ENCODE measurements at places on chromosomes 1 and 21. TPM values are rescaled to one million over a fixed set of nuclear protein-coding genes. Genes with fewer than 3 reads are reported as not detected.

AMPD1 gene
- total RNA-seq = not detected

RAB4A gene
- total RNA-seq = 22.2 TPM

LYST gene
- 257 TPM for total RNA-seq

SLC44A5 gene
- total RNA-seq = not detected

PRKCZ gene
- 2.0 TPM for total RNA-seq

AGMAT gene
- total RNA-seq = 2.7 TPM

RNU1-1 gene
- under 0.01 TPM for total RNA-seq

TMEM79 gene
- total RNA-seq = 1.3 TPM

ARV1 gene
- 32.0 TPM for total RNA-seq

MFAP2 gene
- 17.6 TPM for total RNA-seq

LMX1A gene
- total RNA-seq = not detected

RBP7 gene
- total RNA-seq = 0.33 TPM

CGN gene
- total RNA-seq = 0.67 TPM

CAPN8 gene
- not detected for total RNA-seq

DNAH14 gene
- total RNA-seq = 28.2 TPM

TSPAN1 gene
- total RNA-seq = not detected

IL10RB gene
- total RNA-seq = 43.0 TPM

PAPPA2 gene
- not detected for total RNA-seq

CDA gene
- total RNA-seq = not detected

CCDC185 gene
- not detected for total RNA-seq

NPHS2 gene
- total RNA-seq = under 0.01 TPM

LMOD1 gene
- under 0.01 TPM for total RNA-seq

TTLL10 gene
- total RNA-seq = not detected

SNAP47 gene
- 40.7 TPM for total RNA-seq

OLFML2B gene
- total RNA-seq = 5.4 TPM

OR10Z1 gene
- total RNA-seq = not detected

S100A7 gene
- total RNA-seq = not detected

KPRP gene
- total RNA-seq = not detected

UQCRHL gene
- total RNA-seq = 1.7 TPM

LIN9 gene
- total RNA-seq = 9.3 TPM

CR1L gene
- total RNA-seq = not detected

NPR1 gene
- total RNA-seq = 0.31 TPM

TNFAIP8L2 gene
- total RNA-seq = not detected

SLC5A3 gene
- 7.9 TPM for total RNA-seq

IFNAR1 gene
- 13.1 TPM for total RNA-seq

RGS1 gene
- 3.7 TPM for total RNA-seq

ATP6V1G3 gene
- not detected for total RNA-seq

LCE2A gene
- not detected for total RNA-seq

CFHR1 gene
- total RNA-seq = not detected

LRRC8D gene
- total RNA-seq = 65.7 TPM

NTMT2 gene
- not detected for total RNA-seq
